ENCODE measurements at places on chromosomes 2 and 18.

- peak; percentile 71 for DNase-seq
These were observed 56.4 kb downstream of the ZFP36L2 start for GRCh38 chr2:43169987-43170386.

- no peak for DNase-seq
These were observed 75.0 kb upstream of the CCDC85A start for GRCh38 chr2:56108806-56109205.

DNA sequence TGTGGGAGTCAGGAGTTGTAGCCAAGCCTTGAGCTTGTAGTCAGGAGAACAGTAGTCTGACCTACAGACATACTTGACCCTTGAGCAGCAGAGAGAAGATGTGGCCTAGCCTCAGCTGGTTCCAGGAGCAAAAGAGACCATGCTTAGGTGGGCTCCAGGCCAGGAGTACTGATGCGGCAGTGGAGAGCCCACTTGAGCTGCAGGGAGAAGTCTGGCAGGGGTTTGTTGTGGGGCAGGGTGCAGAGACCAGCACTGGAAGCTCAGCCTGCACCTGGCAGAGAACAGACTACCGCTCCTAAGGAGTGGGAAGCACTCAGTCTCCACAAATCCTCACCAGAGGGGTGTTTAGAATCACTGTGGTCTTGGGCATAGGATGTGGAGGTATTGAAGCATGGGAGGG lies 197.9 kb downstream of the TPGS2 start:
- DNase-seq, result no peak

GRCh38 chr2:187876554-187876953 lies 322.3 kb upstream of the TFPI start:
- no peak for DNase-seq

GRCh38 chr2:3453190-3453999 lies 65.9 kb downstream of the ADI1 start:
- no peak for DNase-seq

GRCh38 chr2:15889442-15890123 lies 50.8 kb upstream of the MYCN start:
- no peak for DNase-seq

DNA sequence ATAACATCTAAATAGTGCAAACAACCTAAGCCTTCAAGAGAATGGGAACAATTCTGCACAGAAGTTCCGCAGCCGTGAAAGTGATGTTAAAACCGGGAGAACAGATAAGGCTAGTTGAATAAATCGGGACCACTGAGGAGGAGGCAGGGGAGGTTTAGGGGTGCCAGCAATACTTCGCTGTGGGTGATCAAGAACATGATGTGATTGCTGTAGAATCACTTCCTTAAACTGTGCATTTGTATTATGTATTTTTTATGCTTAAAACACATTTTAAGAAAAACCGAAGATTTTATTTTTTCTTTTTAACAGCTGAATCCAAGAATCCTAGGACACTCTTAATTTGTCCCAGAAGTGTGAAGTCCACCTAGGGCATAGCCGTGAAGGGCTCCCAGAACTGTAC lies 33.6 kb downstream of the TTC32 start:
- DNase-seq, result no peak

All from CD4-positive, alpha-beta T cell treated with Interleukin-6 at 100 ng/mL for 8 hours (primary cell).